ENCODE measurements at places on chromosomes 4 and X. TPM values are rescaled to one million over a fixed set of nuclear protein-coding genes. Genes with fewer than 3 reads are reported as not detected.

Gene MAGEB5
- not detected for total RNA-seq

Gene AMTN
- total RNA-seq = not detected

Gene VSIG1
- total RNA-seq = 93.7 TPM

Gene FRMPD4
- total RNA-seq = 0.55 TPM

Gene ADH1A
- total RNA-seq = not detected

Gene LONRF3
- total RNA-seq = 79.1 TPM

Gene IQCM
- not detected for total RNA-seq

Gene SULT1E1
- 0.87 TPM for total RNA-seq

Gene CPE
- total RNA-seq = 143 TPM

- peaks cover 43% of the 10 kb centered on the region for H3K27me3 ChIP-seq
- no peak for DNase-seq
- no peaks in the 10 kb centered on the region for H3K36me3 ChIP-seq
- no peak overlapping the region for H3K27ac ChIP-seq
These were observed 103.1 kb upstream of the NKX1-1 start for GRCh38 chr4:1509366-1509765.

DNA sequence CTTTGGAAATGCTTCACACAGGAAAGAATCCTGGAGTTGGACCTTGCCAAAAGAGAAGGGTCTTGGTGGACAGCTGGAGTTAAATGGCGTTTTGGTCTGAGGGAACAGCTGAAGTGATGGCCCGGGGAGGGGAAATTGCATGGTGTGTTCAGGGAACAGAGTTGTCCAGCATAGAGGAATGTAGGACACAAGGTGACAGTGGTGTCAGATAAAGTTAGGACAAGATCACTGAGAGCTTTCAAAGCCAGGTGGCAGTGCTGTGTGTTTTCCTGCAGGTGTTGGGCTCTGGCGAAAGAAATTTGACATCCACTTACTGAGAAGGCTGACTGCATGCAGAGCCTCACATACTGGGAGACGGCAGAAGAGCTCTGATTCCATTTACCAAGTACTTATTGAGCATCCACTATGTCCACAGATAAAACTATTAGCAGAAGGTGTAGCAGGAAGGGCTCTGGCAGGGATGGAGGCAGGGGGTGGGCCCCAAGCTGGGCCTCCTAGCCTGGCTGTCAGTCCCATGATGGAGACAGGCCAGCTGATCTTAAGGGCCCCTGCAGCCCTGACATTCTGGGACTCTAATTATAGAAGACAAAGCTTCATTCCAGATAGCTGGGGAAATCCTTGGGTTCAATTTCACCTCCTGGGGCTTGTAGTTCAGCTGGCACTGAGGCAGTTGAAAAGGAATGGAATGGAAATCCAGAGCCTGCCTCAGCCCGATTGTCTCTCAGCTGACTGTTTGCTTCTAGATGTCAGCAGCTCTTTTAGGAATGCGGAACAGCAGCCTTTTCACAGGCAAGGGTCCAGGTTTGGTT, 150.2 kb upstream of the MAMLD1 start:
- H3K27ac ChIP-seq = no peak overlapping the region
- no peak overlapping the region for H3K4me3 ChIP-seq
- no peaks in the 10 kb centered on the region for H3K36me3 ChIP-seq
- peak; percentile 57 for DNase-seq
- no peaks in the 10 kb centered on the region for H3K27me3 ChIP-seq
- no peaks in the 10 kb centered on the region for H3K4me1 ChIP-seq

DNA sequence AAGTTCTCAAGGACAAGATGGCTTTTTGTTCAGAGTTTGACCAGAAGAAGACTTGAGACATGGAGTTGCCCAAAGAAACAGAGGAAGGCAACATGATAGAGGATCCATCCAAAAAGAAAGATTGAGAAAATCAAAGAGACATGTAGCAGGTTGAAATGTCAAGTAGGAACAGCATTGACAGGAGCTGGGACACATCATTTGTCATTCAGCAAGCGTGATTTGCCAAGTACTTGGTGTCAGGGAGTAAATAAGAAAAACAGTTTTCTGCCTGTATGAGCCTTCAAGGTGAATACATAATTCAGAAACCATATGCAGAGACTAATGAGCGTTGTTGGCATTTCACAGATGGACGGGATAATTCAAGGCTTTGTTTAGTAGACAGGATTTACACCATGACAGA, 11.2 kb downstream of the SMIM31 start:
- DNase-seq = no peak
- H3K36me3 ChIP-seq = no peaks in the 10 kb centered on the region
- H3K27ac ChIP-seq = no peak overlapping the region
- H3K4me3 ChIP-seq = no peak overlapping the region

GRCh38 chr4:150145090-150145945, 67.1 kb downstream of the DCLK2 start:
- no peaks in the 10 kb centered on the region for H3K36me3 ChIP-seq
- no peaks in the 10 kb centered on the region for H3K27me3 ChIP-seq
- H3K4me3 ChIP-seq = no peak overlapping the region
- H3K4me1 ChIP-seq = no peaks in the 10 kb centered on the region
- H3K27ac ChIP-seq = no peak overlapping the region

DNA sequence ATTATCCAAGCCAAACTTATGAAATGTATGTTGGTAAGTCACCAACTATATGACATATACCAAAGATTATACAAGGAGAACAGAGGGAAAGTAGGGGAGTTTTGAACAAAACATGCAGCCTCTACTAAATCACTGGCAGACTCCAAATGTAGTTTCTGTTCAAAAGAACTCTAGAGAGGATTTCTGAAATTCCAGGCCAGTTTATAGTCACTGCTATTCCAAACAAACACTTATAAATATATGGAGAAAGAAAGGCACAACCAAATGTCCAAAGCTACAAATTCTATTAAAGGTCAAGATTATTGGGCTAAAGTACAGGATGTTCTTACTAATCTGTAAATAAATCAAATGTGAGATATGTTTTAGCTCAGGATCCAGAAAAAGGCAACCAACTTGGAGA, 2.7 kb upstream of the LRCH2 start:
- no peak for DNase-seq
- H3K4me1 ChIP-seq = no peaks in the 10 kb centered on the region
- no peaks in the 10 kb centered on the region for H3K36me3 ChIP-seq
- H3K27me3 ChIP-seq = peaks cover 24% of the 10 kb centered on the region
- H3K4me3 ChIP-seq = no peak overlapping the region

DNA sequence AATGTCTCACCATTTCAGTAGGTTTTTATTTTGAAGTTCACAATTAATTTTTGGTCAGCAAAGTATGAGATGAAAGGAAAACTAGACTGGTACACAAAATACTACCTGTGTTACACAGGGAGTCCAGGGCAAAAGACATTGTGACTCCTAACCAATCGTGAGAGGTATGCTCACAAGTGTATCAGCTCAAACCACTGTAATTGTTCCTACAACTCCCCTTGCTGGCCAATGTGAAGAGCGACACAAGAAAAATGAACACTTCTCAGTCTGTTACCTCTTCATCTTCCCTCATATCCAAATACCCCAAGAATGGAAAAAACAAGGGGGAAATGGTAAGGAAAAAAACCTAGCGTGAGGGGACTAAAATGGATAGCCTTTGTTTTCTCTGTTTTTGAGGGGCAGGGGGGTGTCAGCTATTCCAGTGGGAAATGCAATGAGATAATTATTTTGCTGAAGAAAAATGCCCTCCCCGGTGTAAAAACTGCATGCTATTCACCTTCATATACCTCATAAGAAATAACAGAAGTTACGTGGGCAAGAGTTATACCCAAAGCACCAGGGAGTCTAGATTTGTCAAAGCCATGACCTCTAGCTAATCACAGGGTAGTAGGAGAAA, 30.6 kb upstream of the NSUN7 start:
- H3K27me3 ChIP-seq = no peaks in the 10 kb centered on the region
- peaks cover 23% of the 10 kb centered on the region for H3K4me1 ChIP-seq
- H3K27ac ChIP-seq = peak overlapping the region; percentile 67
- H3K36me3 ChIP-seq = no peaks in the 10 kb centered on the region
- H3K4me3 ChIP-seq = no peak overlapping the region

DNA sequence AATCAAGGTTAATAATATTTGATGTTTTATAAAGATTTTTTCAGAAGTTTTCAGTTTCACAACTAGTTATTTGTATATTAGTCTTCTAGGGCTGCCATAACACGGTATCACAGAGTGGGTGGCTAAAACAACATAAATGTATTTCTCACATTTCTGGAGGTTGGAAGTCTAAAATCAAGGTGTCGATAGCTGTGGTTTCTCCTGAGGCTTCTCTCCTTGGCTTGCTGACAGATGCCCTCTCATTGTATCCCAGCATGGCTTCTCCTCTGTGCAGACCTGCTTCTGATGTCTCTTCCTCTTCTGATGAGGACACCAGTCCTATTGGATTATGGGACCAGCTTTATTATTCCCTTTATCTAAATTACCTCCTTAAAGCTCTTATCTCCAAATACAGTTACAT, 1456.6 kb downstream of the STIM2 start:
- no peaks in the 10 kb centered on the region for H3K27me3 ChIP-seq
- no peak for DNase-seq
- no peak overlapping the region for H3K4me3 ChIP-seq
- no peak overlapping the region for H3K27ac ChIP-seq

DNA sequence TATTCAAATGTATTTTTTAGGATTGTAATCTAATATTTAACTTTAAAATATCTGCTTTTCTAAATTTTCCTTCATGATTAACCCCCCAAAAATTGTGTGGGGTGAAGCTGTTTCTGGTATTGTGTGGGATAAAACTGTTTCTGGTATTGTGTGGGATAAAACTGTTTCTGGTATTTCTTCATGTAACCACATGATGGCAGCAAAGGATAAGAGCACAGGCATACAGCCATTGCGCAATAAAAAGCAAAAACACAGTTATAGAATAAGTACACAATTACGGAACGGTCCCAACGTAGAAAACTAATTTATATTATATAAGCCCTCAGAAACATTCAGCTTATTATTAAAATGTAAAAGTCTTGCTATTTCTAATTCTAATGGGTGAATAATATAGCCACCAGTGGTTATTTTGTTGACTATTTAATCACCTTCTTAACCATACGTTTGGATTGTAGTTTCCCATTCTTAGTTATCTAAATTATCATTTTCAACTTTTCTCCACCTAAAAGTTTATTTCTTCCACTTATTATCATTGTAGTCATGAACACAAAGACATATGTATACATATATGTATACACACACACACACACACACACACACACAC, 333.9 kb upstream of the FSTL5 start:
- H3K27ac ChIP-seq = no peak overlapping the region
- DNase-seq = no peak
- no peaks in the 10 kb centered on the region for H3K27me3 ChIP-seq
- H3K4me3 ChIP-seq = no peak overlapping the region

GRCh38 chr4:54614149-54614548, 43.6 kb upstream of the KIT start:
- no peak overlapping the region for H3K27ac ChIP-seq
- H3K36me3 ChIP-seq = no peaks in the 10 kb centered on the region
- no peaks in the 10 kb centered on the region for H3K4me1 ChIP-seq

DNA sequence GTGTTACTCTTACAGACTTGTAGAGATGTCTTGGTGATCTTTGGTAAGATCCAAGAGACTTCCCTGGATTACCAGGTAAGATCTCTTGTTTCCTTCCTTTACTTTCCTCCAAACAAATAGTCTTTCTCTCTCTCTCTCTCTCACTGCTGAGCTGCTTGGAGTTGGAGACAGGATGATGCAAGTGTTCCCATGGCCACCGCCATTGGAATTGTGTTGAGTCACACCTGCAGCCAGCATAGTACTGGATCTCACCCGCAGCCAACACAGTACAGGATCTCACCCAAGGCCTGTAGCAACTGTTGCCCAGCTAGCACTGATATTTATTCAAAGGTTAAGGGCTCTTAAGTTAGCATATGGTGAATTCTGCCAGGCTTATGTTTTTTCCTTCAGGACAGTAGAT, 1080.9 kb downstream of the FAT4 start:
- no peak overlapping the region for H3K27ac ChIP-seq
- no peaks in the 10 kb centered on the region for H3K4me1 ChIP-seq
- H3K4me3 ChIP-seq = no peak overlapping the region
- H3K27me3 ChIP-seq = no peaks in the 10 kb centered on the region

GRCh38 chr4:99722006-99722405, 64.4 kb upstream of the C4orf54 start:
- DNase-seq = no peak
- H3K4me3 ChIP-seq = no peak overlapping the region
- no peaks in the 10 kb centered on the region for H3K27me3 ChIP-seq
- no peaks in the 10 kb centered on the region for H3K36me3 ChIP-seq
- no peak overlapping the region for H3K27ac ChIP-seq

GRCh38 chr4:57114973-57115372, 4.8 kb upstream of the IGFBP7 start:
- no peak overlapping the region for H3K27ac ChIP-seq
- DNase-seq = no peak
- H3K36me3 ChIP-seq = no peaks in the 10 kb centered on the region
- peaks cover 5% of the 10 kb centered on the region for H3K4me1 ChIP-seq
- H3K4me3 ChIP-seq = no peak overlapping the region

DNA sequence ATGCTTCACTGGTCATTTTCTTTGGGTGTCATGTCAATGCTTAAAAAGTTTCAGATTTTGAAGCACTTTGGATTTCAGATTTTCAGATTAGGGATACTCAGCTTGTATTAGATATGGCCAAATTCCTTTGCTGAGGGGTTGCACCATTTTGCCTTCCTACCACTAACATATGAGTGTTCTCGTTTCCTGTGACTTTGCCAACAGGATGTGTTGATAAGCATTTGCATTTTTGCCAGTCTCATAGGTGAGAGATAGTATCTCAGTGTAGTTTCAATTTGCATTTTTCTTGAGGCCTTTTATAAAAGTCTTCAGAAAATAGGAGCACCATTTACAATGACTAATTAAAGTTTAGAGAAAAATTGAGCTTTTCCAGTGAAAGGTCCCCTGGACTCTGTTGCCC, 71.6 kb upstream of the CLCN4 start:
- H3K27me3 ChIP-seq = no peaks in the 10 kb centered on the region
- H3K4me1 ChIP-seq = peaks cover 13% of the 10 kb centered on the region
- no peak overlapping the region for H3K4me3 ChIP-seq
- DNase-seq = no peak
- H3K36me3 ChIP-seq = peaks cover 6% of the 10 kb centered on the region

DNA sequence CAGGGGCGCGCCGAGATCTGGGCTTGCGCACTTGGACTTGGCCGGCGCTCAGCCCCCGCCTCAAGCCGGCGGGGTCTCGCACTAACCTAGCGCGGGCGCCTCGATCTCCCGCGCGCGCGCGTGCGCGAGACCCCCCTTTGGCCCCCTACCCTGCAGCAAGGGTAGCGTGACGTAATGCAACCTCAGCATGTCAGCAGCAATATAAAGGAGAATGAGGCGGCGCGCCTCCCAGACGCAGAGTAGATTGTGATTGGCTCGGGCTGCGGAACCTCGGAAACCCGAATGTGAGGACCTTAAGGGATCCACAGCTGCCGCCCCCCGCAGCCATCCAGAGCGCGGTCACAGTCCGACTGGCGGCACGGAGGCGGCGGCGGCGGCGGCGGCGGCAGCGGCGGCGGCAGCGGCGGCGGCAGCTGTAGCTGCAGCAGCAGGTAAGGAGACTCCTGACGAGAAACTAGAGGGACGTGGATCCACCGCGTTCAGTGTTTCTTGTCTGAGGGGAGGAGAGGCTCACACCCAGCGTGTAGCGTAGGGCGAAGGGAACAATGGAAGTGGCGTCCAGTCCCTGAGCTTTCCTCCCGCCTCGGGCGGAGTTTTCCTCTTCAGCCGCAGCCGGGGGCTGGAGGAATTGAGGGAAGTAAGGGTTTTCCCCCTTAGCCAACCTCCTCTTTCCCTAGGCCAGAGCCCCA, at the start of the genes SATL1 and ZNF711:
TSS of gene SATL1 (minus strand) at position 19 of the 689 bp plus-strand sequence. CDS start 134,811 bp downstream, outside the sequence.
TSS of gene ZNF711 (plus strand) at position 231 of the 689 bp plus-strand sequence. CDS start 3,582 bp downstream, outside the sequence.
- H3K4me3 ChIP-seq = peak within 1 kb of the TSS; percentile 49
- DNase-seq = peak; percentile 42
- peaks cover 6% of the 10 kb centered on the region for H3K27me3 ChIP-seq
- no peaks in the 10 kb centered on the region for H3K4me1 ChIP-seq
